ENCODE measurements at places on chromosomes 16 and 17. TPM values are rescaled to one million over a fixed set of nuclear protein-coding genes. Genes with fewer than 3 reads are reported as not detected.

GRCh38 chr16:29114574-29114973 lies 129.7 kb downstream of the LAT start:
- no peak for DNase-seq
- peaks cover 4% of the 10 kb centered on the region for H3K4me1 ChIP-seq
- H3K27me3 ChIP-seq: no peaks in the 10 kb centered on the region
- H3K27ac ChIP-seq: no peak overlapping the region

- no peak overlapping the region for H3K4me3 ChIP-seq
- H3K4me1 ChIP-seq: no peaks in the 10 kb centered on the region
- no peaks in the 10 kb centered on the region for H3K36me3 ChIP-seq
- no peaks in the 10 kb centered on the region for H3K27me3 ChIP-seq
- H3K27ac ChIP-seq: no peak overlapping the region
- no peak for DNase-seq
These were observed 14.6 kb upstream of the CCDC154 start for GRCh38 chr16:1458977-1459341.

GRCh38 chr16:67014634-67015312 lies 14.2 kb upstream of the CBFB start:
- DNase-seq: no peak
- H3K4me3 ChIP-seq: peak overlapping the region; percentile 43
- H3K27me3 ChIP-seq: no peaks in the 10 kb centered on the region
- H3K4me1 ChIP-seq: peaks cover 30% of the 10 kb centered on the region

DNA sequence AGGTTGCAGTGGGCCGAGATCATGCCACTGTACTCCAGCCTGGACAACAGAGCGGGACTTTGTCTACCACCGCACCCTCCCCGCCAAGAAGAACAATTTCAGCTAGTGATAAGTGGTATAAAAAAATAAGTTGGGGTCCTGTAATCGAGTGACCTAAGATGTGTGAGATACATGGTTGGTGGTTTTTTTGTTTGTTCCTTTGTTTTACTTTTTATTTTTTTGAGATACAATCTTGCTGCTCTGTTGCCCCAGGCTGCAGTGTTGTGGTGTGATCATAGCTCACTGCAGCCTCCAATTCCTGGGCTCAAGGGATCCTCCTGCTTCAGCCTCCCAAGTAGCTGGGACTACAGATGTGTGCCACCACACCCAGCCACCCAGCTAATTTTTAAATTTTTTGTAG lies 58.7 kb downstream of the PITPNC1 start:
- no peaks in the 10 kb centered on the region for H3K27me3 ChIP-seq
- no peaks in the 10 kb centered on the region for H3K36me3 ChIP-seq
- no peak for DNase-seq
- H3K4me1 ChIP-seq: peaks cover 45% of the 10 kb centered on the region
- H3K27ac ChIP-seq: no peak overlapping the region
- H3K4me3 ChIP-seq: no peak overlapping the region

GRCh38 chr17:58316260-58316960 lies 12.2 kb downstream of the TSPOAP1 start:
- peaks cover 14% of the 10 kb centered on the region for H3K4me1 ChIP-seq
- H3K4me3 ChIP-seq: no peak overlapping the region
- H3K36me3 ChIP-seq: no peaks in the 10 kb centered on the region
- no peak for DNase-seq
- no peak overlapping the region for H3K27ac ChIP-seq

TP53 gene
- total RNA-seq: 110 TPM

DNA sequence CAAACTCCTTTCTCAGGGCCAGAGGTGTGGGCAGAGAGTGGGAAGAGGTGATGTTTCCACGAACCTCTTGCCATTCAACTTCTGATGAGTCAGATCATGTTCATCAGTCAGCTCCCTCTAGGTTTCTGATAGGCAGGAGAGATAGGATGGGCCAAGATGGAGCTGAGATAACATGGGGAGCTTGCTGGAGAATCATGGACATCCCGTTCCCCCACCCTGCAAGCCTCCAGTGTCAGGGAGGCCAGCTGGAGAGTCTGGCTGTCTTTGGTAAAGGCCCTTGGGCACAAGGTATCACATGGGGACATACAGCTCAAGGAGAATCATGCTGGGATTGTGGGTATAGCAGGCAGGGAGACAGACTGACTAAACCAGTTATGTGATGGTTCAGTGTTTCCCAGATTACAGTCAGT lies 136.0 kb upstream of the IRX3 start:
- H3K27ac ChIP-seq: no peak overlapping the region
- peaks cover 13% of the 10 kb centered on the region for H3K4me1 ChIP-seq
- H3K4me3 ChIP-seq: no peak overlapping the region
- no peak for DNase-seq

DNA sequence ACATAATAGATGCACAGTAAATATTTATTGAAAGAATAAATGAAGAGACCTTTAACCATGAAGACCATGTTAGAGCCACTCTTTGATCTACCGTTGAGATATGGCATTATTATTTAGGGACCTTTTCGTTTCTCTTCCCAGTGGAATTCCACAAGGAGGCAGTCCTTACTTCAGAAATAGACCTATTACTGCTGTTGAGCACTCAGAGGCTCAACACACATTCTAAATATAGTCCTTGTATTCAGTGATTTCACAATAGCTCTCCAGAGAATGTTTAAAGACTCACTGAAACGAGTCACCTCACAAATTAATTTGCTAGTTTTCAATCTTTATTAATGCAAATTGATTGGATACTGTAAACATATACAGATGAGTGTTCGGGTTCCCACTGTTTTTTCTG lies 603.8 kb downstream of the CDH8 start:
- no peaks in the 10 kb centered on the region for H3K36me3 ChIP-seq
- no peak overlapping the region for H3K4me3 ChIP-seq
- H3K4me1 ChIP-seq: no peaks in the 10 kb centered on the region

OTOP2 gene
- not detected for total RNA-seq

- no peak overlapping the region for H3K4me3 ChIP-seq
- no peaks in the 10 kb centered on the region for H3K36me3 ChIP-seq
- H3K4me1 ChIP-seq: no peaks in the 10 kb centered on the region
- no peak for DNase-seq
- peaks cover 69% of the 10 kb centered on the region for H3K27me3 ChIP-seq
These were observed 41.4 kb upstream of the MMP2 start for GRCh38 chr16:55437625-55438024.

DNA sequence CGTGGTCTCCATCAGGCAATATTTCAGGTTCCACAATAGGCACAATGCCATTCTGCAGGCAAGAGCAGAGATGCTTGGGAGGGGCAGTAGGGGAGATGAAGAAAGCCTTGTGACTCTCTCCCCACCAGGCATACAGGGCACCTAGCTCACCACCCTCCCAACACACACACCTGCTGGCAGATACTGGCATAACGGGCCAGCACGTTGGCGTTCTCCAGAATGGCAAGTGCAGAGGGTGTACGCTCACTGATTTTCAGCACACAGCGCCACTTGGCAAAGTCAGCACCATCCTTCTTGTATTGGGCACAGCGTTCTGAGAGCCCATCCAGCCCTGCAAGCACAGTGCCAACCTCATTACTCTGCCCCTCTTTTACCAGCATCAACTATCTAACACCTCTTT lies 2.2 kb downstream of the ALDOC start:
- peaks cover 12% of the 10 kb centered on the region for H3K36me3 ChIP-seq
- H3K27ac ChIP-seq: no peak overlapping the region
- peaks cover 28% of the 10 kb centered on the region for H3K4me1 ChIP-seq
- H3K27me3 ChIP-seq: no peaks in the 10 kb centered on the region
- DNase-seq: no peak

JPT2 gene
- total RNA-seq: 113 TPM

GRCh38 chr16:62408760-62409159 lies 372.5 kb upstream of the CDH8 start:
- no peaks in the 10 kb centered on the region for H3K4me1 ChIP-seq
- no peaks in the 10 kb centered on the region for H3K36me3 ChIP-seq
- DNase-seq: no peak
- no peak overlapping the region for H3K4me3 ChIP-seq
- no peaks in the 10 kb centered on the region for H3K27me3 ChIP-seq

TBC1D26 gene
- total RNA-seq: 1.1 TPM

DNA sequence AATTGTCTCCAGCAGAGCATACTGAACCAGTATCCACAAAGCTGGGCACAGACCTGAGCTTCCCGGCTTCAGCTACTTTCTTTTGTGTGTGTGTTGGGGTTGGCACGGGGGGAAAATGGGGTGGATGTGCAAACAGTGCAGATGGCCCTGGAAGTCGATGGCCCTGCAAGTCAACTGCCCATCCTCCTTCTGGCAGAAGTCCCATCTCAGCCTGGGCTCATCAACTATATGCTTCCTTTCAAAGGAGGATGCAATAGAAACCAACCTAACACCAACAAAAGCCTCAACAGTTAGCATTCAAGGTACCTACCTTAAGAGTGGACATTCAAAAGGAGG lies 55.7 kb downstream of the SOX9 start:
- H3K27me3 ChIP-seq: no peaks in the 10 kb centered on the region
- no peaks in the 10 kb centered on the region for H3K36me3 ChIP-seq
- no peak for DNase-seq
- no peak overlapping the region for H3K4me3 ChIP-seq

DNA sequence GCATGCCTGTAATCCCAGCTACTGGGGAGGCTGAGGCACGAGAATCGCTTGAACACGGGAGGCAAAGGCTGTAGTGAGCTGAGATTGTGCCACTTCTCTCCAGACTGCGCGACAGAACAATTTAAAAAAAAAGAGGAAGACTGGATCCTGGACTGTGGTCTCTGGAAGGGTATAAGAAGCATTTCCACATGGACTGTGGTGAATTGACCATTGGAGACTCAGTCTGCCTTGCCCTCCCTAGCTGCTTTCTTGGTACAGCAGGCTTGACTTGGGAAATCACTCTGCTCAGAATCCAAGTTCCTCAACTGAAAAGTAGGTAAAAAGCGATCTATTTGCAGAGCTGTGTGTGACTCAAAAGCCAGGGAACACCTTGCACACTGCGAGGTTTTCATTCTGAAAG lies 1.0 kb upstream of the MGRN1 start:
- peaks cover 15% of the 10 kb centered on the region for H3K4me1 ChIP-seq
- H3K36me3 ChIP-seq: no peaks in the 10 kb centered on the region
- DNase-seq: no peak

- no peaks in the 10 kb centered on the region for H3K27me3 ChIP-seq
- no peak overlapping the region for H3K27ac ChIP-seq
- H3K4me3 ChIP-seq: no peak overlapping the region
- H3K36me3 ChIP-seq: no peaks in the 10 kb centered on the region
- DNase-seq: no peak
- 0 out of 2 replicates have a peak, but pooled peaks cover 2% of the 10 kb centered on the region for H3K4me1 ChIP-seq
These were observed 5.9 kb upstream of the METTL16 start for GRCh38 chr17:2517539-2517938.

- no peaks in the 10 kb centered on the region for H3K27me3 ChIP-seq
- H3K4me3 ChIP-seq: no peak overlapping the region
- H3K36me3 ChIP-seq: no peaks in the 10 kb centered on the region
- H3K27ac ChIP-seq: no peak overlapping the region
- DNase-seq: peak; percentile 27
These were observed 60.5 kb downstream of the CREBBP start for GRCh38 chr16:3819746-3820724.

DNA sequence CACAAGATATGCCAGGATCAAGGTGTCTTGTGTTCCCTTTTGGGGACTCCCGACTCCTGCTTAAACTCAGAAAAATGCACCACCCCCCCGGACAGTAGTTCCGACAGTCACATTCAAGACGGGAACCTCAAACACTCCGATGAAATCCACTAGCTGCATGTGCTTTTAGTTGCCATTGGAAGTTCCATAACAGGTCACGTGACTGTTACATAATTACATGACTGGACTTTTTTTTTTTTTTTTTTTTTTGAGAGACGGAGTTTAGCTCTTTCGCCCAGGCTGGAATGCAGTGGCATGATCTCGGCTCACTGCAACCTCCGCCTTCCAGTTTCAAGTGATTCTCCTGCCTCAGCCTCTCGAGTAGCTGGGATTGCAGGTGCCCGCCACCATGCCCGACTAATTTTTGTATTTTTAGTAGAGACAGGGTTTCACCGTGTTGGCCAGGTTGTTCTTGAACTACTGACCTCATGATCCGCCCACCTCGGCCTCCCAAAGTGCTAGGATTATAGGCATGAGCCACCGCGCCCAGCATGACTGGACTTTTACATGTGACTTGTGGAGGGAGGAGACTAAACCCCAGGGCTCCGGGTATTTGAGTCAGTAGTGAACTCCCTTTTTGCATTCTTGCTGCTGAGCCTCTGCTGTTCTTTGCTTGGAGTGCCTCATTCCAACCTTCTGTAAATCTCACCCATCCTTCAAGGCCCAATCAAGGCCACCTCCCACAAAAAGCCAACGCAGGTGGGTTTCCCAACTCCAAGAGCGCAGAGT lies 1.6 kb downstream of the SIRT7 start:
- peak overlapping the region; percentile 66 for H3K4me3 ChIP-seq
- H3K27ac ChIP-seq: peak overlapping the region; percentile 90
- no peaks in the 10 kb centered on the region for H3K27me3 ChIP-seq
- peaks cover 37% of the 10 kb centered on the region for H3K4me1 ChIP-seq
- peaks cover 55% of the 10 kb centered on the region for H3K36me3 ChIP-seq

GRCh38 chr16:8850279-8850885 lies 18.4 kb downstream of the CARHSP1 start:
- H3K4me3 ChIP-seq: no peak overlapping the region
- peaks cover 47% of the 10 kb centered on the region for H3K36me3 ChIP-seq
- DNase-seq: no peak
- no peak overlapping the region for H3K27ac ChIP-seq
- H3K27me3 ChIP-seq: no peaks in the 10 kb centered on the region

CD68 gene
- 7.0 TPM for total RNA-seq

GRCh38 chr17:57838453-57838852 lies 11.4 kb downstream of the MRPS23 start:
- no peak for DNase-seq
- H3K27ac ChIP-seq: no peak overlapping the region
- no peaks in the 10 kb centered on the region for H3K27me3 ChIP-seq
- H3K4me1 ChIP-seq: no peaks in the 10 kb centered on the region
- H3K4me3 ChIP-seq: no peak overlapping the region

EIF4A3 gene
- 248 TPM for total RNA-seq

DNA sequence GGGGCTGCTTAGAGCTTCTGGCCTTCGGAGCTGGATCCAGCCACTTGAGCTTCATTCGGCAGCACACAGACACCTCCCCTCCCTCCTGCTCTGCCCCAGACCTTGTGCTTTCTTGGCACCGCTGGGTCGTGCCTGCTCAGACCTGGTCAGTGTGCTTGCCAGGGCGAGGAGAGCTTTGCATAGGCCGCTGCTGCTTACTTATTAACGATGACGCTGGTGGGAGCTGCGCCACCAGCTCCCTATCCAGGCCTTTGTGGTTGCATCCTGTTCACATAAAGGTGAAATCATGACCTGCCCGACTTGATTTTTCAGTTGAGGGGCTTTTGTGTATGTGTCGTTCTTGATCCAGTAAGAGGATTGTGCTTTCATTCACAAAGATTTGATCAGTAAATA lies 101.1 kb downstream of the MSI2 start:
- no peaks in the 10 kb centered on the region for H3K27me3 ChIP-seq
- no peak overlapping the region for H3K27ac ChIP-seq
- H3K4me3 ChIP-seq: no peak overlapping the region
- peaks cover 19% of the 10 kb centered on the region for H3K4me1 ChIP-seq

GRCh38 chr17:10094797-10095196 lies 103.6 kb downstream of the GAS7 start:
- peaks cover 11% of the 10 kb centered on the region for H3K27me3 ChIP-seq
- no peak for DNase-seq
- H3K36me3 ChIP-seq: no peaks in the 10 kb centered on the region
- no peak overlapping the region for H3K27ac ChIP-seq
- peaks cover 23% of the 10 kb centered on the region for H3K4me1 ChIP-seq

GRCh38 chr16:83994703-83995102 lies 26.7 kb downstream of the NECAB2 start:
- H3K36me3 ChIP-seq: no peaks in the 10 kb centered on the region
- no peak for DNase-seq
- 0 out of 2 replicates have a peak, but pooled peaks cover 3% of the 10 kb centered on the region for H3K27me3 ChIP-seq
- H3K4me1 ChIP-seq: no peaks in the 10 kb centered on the region
- H3K27ac ChIP-seq: no peak overlapping the region
